Activated CD8-positive, alpha-beta memory T cell treated with anti-CD3 and anti-CD28 coated beads, Interleukin-2, amount 50 U/mL, for 4 hours (primary cell): ENCODE measurements at places on chromosomes 5 and 9.

- no peak for DNase-seq
These were observed 549.4 kb downstream of the LRRC70 start for GRCh38 chr5:63128018-63128417.

- no peak for DNase-seq
These were observed 8.3 kb upstream of the XPA start for GRCh38 chr9:97705354-97705950.

DNA sequence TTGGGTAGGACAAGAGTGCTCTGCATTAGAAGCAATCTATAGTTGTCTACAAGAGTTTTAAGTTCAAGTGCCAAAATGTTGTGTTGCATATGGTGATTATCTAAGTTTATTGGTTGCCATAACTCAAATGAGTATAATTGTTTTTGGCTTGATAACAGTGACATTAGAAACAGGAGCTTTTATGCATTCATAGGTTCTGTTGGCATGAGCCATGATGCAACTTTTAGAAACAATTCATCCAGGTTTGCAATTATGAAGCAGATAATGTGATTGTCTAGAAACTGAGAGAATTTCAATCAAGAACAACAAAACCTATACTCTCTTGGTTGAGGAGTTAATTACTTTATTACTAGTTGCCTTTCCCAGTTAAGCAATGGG lies 137.0 kb downstream of the PBX3 start:
- DNase-seq, result no peak

DNA sequence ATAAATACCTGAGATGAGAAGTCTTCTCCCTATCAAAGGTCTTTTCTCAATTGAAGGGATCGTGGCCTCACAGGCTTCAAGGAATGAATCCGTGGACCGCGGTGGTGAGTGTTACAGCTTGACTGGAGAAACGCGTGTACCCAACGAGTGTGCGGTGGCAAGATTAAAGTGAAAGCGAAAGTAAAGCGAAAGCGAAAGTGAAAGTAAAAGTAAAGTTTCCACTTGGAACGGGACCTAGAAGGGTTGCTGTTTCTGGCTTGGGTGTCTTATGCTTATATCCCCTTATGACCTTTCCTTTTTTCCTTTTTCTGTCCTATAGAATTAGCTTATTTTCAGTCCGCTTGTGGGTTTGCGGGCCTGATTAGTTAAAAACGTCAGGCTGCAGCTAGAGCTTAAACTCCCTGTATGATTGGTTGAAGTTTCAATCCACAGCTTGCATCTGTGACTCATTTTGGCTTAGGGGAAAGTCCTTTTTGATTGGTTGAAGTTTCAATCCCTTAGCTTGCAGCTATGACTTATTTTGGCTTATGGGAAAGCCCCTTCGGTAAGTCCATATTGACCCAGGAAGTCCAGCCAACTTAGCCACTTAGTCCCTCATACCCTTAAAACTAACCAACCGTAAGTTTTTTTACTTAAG lies 924.3 kb upstream of the CDH10 start:
- DNase-seq, result no peak

GRCh38 chr5:23208959-23209431 lies 298.4 kb upstream of the PRDM9 start:
- no peak for DNase-seq

DNA sequence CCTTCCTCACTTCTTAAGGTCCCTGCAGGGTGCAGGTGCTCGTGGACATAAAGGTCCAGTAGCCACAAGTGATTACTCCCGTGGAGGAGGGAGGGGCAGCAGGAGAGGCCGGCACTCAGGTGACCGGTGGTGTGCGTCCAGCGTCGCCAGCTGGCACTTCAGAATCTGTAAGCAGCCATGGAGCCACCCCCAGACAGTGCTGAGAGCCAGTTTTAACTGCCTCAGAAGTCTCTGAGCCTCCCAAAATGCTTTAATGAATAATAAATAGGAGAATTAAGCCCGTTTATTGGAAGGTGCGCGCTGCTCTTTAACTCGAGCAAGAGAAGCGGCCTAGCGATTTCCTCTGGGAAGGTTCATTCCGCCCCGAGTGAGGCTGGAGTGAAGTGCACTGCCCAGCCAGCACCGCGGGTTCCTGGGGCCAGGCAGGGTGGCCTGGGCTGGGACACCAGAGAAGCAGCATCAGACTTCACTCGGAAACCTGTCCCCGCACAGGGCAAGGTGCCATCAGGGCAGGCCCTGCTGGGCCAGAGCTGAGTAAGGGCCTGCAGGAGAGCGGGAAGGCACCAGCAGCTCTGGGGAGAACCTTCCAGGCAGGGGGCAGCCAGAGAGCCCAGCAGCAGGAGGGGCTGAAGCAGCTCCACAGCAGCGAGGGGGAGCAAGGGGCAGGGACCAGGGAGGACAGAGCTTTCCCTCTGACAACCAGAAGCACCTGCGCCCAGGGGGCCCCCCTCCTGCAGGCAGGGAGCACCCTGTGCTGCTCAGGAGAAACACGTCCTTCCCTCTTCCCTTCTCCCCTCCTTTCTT lies 61.2 kb downstream of the VAV2 start:
- DNase-seq, result no peak

DNA sequence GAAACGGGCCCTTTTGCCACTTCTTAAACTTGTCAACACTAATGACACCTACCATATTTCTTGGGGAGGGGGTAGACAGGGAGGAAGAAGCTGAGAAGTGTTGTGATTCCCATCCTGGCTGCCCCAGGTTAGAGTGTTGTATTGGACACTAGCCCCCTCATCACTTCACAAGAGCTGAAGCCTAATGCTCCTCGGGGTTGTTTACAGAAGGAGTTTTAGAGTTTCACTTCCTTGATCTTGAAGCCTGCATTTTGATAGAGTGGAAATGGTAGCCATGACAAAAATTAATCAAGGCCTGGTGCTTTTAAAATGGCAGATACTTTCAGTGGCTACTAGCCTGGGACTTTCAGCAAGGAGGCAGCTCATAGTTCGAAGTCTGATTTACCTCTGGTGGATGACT lies 11.0 kb upstream of the FAM120AOS start:
- DNase-seq, result no peak

GRCh38 chr5:148060881-148061280 lies 2.9 kb upstream of the SPINK5 start:
- no peak for DNase-seq

DNA sequence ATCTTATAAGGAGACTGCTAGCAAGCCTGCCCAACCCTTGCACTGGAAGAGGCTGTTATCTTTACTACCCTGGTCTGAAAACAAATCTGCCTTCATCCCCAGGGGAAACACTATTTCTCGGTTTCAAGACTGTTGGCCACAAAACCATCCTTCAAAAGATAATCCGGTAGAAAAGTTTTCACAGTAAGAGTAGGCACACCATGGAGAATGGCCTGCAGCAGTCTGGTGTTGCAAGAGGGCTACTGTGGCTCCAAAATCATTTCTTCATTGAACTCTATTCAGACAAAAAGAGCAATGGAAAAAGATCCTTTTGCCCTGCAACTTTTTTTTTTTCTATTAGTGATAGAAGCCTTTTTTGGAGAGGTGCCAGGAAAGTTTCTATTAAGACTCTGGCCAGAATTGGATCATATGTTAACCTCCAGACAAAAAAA lies 163.9 kb downstream of the ARHGEF28 start:
- DNase-seq, result no peak

DNA sequence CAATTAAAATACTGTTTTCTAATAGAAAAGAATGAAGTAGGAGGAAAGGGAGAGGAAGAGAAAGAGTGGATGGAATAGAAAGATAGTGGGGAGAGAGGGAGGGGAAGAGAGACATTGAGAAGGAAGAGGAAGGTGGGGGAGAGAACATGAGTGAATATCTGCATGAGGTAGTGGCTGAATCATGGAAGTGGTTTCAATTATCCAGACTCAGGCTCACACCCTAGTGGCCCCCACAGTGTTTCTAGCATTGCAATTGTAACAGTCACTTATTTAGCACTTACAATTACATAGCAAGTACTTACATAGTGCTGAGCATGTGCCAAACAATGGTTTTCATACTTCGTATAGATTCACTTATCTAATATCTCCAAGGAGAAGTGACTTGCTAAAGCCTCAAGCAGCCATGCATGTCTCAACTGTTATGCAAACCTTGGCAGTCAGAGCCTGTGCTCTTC lies 72.7 kb downstream of the CAST start:
- no peak for DNase-seq
